Activated CD4-positive, CD25-positive, alpha-beta regulatory T cell treated with anti-CD3 and anti-CD28 coated beads, Interleukin-2, amount 50 U/mL, for 16 hours (primary cell): ENCODE measurements at places on chromosomes 13 and 19.

- no peak for DNase-seq
These were observed 68.7 kb downstream of the RASL11A start for GRCh38 chr13:27339299-27339698.

DNA sequence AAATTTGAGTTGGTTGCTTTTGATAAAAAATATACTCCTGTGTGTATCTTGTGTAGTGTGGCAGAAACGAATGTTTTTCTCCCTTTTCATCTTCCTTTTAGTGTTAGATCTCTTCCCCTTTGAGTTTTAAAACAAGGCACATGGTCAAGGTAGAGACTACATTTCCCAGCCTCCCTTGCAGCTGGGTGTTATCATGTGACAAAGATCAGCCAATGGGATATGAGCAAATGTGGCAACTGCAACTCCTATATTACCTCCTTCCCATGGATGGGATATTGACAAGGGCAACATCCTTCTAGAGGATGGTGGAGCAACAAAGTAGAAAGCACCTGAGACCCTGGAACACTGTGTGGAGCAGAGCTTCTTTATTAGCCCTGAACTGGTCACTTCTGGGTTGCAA lies 42.4 kb downstream of the ADGRE3 start:
- DNase-seq, result no peak

DNA sequence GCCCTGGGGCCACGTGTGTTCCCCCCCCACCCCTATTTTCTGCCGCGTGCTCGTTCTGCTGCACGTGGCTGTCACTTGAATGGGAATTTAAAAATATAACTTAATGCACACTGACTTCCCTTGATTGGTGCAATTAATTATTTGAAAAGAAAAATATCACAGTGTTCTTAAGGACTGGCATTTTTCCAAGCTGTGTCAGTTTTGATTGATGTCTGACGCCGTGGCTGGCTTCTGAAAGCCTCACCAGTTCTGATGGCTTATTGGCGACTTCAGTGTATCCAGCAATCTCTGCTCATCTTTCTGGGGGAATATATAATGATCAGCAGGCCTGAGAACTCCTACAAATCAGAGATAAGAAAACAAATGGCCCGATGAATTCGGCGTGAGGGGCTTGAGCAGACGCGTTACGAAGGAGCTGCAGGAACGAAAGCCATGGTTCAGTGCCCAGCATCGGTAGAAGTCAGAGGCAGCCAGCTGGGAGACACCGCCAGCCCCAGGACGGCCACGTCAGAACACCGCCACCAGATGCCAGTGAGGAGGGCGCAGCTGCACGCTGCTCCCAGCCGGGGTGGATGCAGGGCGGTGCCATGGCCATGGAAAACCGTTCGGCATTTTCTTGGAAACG lies 111.2 kb downstream of the KDM4B start:
- DNase-seq, result no peak

GRCh38 chr13:105231579-105231978 lies 1303.9 kb downstream of the EFNB2 start:
- no peak for DNase-seq

GRCh38 chr13:31951215-31951678 lies 80.3 kb upstream of the FRY start:
- DNase-seq, result no peak

- DNase-seq, result no peak
These were observed 8.8 kb upstream of the SHKBP1 start for GRCh38 chr19:40567750-40568494.

GRCh38 chr19:29708554-29709439 lies 6.3 kb downstream of the C19orf12 start:
- DNase-seq, result no peak

DNA sequence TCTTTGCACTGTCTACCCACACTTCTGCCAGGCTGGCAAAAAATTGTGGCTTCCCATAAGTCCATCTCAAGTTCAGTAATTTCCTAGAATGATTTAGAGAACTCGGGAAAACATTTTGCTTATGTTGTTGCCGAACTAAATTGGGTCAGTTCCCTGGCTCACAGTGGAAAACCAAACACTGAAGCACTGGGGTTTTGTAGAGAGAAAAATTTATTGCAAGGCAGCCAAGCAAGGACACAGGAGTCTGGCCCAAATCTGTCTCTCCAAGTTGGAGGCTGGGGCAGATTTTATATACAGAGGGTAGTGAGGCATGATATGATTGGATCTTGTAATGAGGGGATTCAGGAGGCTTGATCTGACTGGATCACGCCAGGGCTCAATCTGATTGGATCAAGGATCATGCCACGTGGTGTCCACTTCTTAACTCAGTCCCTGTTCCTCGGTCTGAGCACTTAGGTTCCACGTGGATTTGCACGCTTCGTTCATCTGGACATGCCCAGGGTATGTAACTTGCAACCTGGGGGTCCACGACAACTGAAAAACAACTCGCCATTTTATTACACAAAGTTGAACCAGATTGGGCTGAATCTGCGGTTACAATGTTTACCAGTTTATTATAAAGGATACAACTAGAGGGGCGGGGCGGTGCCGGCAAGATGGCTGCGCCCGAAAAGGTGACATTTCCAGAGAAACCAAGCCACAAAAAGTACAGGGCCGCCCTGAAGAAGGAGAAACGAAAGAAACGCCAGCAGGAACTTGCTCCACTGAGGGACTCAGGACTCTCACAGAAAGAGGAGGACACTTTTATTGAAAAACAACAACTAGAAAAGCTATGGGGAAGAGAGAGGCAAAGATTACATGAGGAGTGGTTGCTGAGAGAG lies 7.3 kb downstream of the CD209 start:
- no peak for DNase-seq

- no peak for DNase-seq
These were observed 6.9 kb downstream of the CBARP start for GRCh38 chr19:1230783-1231489.
